Activated CD4-positive, alpha-beta T cell treated with anti-CD3 and anti-CD28 coated beads for 24 hours (primary cell): ENCODE measurements at places on chromosomes 5 and 9.
A peak's percentile ranks its signal among the peaks of the same experiment; 100 is the strongest.

DNA sequence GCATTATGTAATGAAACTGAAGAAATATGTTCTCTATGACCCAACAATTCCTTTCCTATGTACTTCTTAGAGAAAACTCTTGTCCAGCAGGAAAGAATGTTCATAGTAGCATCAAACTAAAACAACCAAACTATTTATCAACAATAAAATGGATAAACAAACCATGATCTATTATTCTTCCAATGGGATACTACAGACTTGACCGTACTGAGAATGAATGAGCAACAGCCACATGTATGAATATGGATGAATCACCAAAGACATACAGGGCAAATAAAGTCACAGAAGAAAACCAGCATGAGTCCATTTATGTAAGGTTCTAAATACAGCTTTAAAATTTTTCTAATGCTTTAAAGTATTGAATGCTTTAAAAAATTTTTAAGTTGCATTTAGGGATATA, 73.6 kb upstream of the SUSD1 start:
- DNase-seq, result no peak

- DNase-seq, result no peak
These were observed 69.4 kb downstream of the KLHL3 start for GRCh38 chr5:137666461-137666850.

- no peak for DNase-seq
These were observed 114.1 kb downstream of the DAPK1 start for GRCh38 chr9:87611776-87612175.

DNA sequence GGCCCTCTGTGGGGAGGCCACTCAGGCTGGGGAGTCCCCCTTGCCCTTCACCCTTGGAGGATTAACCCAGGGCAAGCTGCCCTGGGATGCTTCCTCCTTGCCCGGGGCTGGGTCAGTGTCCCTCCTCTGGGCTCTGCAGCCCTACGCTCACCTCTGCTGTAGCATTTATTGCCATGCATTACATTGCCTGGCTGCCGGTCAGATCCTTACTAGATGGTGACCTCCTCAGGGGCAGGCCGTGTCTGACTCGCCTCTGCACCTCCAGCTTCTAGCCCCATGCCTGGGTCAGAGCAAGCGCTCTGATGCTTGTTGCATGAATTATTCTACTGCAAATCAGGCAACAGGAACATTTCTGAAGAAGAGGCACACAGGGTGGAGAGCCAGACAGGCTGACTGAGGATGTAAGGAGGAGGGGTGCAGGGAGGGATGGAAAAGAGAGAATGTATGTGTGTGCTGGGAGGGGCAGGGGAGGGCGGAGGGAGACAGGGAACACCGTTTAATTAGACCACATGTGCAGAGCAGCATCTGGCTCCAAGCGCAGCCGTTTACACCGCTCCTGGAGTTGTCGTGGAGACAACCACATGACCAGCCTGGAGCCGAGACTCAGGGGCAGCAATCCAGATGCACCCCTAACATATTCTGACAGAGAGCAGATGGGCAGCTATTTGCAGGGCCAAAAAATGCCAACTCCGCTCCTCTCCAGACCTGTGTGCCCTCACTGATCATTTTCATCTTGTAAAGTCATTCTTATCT, 117.0 kb downstream of the CRB2 start:
- DNase-seq, result no peak

DNA sequence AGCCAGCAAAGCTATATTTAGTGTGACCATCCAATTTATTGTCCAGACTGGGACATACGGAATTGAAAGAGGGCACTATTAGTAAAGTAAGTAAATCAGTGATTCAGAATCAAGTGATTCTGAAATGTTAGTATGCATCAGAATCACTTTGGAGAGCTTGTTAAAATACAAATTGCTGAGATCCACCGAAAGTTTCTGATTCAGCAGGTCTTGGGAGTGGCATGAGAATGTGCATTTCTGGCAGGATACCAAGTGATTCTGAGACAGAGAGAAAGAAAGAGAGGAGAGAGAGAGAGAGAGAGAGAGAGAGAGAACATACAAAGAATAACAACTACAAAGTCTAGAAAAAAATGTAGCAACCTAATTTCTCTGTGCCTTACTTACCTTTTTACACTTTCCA, 65.4 kb upstream of the ASTN2 start:
- DNase-seq, result no peak

GRCh38 chr9:109632817-109633216, 134.7 kb upstream of the PTPN3 start:
- DNase-seq, result no peak

GRCh38 chr5:142032747-142033631, 20.2 kb upstream of the GNPDA1 start:
- no peak for DNase-seq

GRCh38 chr5:151155775-151156506, 1.6 kb downstream of the ANXA6 start:
- no peak for DNase-seq

GRCh38 chr9:94872891-94873511, 146.5 kb downstream of the AOPEP start:
- no peak for DNase-seq

DNA sequence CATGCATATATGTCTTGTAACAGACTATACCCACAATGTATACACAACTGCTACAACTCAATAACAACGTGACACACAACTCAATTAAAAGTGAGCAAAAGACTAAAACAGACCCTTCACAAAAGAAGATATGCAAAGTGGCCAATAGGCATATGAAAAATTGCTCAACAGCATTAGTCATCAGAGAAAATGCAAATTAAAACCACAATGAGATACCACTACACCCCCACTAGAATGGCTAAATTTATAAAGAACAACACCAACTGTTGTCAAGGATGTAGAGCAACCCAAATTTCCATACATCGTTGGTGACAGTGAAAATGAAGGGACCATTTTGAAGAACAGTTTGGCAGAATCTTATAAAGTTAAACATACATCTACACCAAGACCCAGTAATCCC, 38.9 kb downstream of the GABRB2 start:
- no peak for DNase-seq

GRCh38 chr9:105438141-105438806, 9.6 kb upstream of the FSD1L start:
- DNase-seq, result no peak

DNA sequence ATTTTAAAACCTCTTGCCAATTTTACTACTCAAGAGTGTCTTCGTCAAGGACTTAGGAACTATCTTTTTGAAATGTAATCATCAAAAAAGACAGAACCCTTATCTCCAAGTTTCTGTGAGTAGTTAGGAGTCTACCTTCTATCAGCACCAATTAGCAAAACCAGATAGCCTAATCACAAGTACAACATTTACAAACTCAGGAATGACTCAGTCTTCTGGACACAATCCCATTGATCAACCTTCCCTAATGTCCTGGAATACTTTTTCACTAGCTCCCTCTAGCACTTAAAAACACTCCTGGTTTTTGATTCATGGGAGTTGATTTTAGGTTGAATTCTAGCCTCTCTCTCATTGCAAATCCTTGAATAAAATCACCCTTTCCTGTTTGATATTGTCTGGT, 680.7 kb downstream of the PRR16 start:
- no peak for DNase-seq

DNA sequence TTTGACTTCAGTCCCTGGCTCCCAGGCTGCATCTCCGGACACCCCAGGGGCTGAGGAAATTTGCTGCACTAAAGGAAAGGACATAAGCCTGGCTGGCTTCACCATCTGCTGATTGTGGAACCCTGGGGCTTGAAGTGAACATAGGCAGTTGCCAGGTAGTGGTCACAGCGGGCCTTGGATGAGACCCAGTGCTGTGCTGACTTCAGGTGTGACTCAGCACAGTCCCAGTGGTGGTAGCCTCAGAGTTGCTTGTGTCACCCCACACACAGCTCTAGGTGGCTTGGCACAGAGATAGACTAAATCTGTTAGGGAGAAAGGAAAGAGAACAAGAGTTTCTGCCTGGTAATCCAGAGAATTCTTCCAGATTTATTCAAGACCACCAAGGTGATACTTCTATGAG, 36.1 kb upstream of the RUSC2 start:
- no peak for DNase-seq

DNA sequence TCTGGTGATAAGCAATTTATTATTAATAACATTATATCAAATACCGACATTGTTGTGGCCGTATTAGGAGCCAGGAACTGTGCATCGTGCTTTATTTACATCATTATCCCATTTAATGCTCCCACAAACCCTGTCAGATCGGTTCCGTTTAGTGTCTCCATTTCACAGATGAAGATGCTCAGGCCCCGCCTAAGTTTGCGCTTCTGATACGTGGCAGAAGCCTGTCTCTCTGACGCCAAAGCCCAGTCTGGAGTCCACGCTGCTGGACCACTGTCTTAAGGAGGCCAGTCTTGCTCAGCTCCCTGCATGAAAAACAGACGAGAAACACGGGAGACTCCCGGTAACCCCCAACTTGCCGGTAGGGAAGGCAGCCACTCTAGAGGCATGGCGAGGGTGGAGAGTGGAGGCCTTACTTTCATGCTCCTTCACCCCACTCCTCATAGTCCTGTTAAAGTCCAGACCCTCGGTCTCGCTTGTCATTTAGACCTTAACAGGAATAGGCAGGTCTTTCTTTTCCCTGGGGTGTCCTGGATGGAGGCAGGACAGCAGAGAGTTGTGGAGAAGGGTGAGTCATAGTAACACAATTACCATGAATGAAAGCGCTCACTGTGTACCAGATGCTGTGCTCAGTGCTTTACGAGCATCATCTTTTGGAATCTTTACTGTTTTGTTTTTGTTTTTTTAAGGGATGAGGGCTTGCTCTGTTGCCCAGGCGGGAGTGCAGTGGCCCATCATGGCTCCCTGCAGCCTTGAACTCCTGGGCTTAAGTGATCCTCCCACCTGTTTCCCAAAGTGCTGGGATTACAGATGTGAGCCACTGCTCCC, 872 bp downstream of the TXNDC15 start:
- DNase-seq, result peak; percentile 9
